ENCODE measurements at places on chromosomes 3 and 15.
A peak's percentile ranks its signal among the peaks of the same experiment; 100 is the strongest.

GRCh38 chr15:30043211-30043655 is 39.5 kb upstream of the GOLGA8J start:
- no peak for DNase-seq

- peak; percentile 34 for DNase-seq
These were observed 285.7 kb upstream of the MME start for GRCh38 chr3:154794391-154794790.

GRCh38 chr3:28613511-28614106 is 265.0 kb upstream of the AZI2 start:
- DNase-seq: no peak

DNA sequence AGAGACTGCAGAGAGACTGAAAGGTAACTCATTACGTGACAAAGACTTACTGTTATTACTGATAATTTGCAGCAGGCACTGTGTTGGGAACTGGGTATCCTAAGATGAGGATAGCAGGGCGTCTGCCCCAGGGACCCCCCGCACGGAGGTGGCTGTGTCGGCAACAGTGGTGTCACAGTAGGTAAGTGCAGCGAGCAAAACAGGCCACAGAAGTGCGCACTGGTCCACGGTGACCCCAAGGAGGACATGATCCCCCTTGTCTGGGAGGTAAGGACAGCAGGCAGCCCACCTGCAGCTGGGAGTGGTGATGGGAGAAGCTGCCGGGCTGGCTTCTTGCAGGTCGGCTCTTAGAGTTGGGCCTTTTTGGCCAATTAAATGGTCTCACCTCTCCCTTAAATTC is 82.9 kb downstream of the FAM43A start:
- DNase-seq: no peak

- no peak for DNase-seq
These were observed 369.6 kb upstream of the AZI2 start for GRCh38 chr3:28718074-28718849.

DNA sequence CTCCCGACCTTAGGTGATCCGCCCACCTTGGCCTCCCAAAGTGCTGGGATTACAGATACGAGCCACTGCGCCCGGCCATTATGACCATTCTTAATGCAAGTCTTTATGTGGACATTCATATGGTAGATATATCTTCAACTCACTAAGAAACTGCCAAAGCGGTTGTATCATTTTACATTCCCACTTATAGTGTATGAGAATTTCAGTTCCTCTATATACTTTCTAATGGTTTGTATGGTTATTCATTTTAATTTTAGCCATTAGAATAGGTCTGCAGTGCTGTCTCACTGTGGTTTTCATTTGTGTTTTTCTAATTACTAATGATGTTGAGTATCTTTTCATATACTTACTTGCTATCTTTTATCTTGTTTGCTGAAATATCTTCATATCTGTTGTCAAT is 32.5 kb downstream of the TCF12 start:
- no peak for DNase-seq
